ENCODE measurements at places on chromosomes 1 and 21. TPM values are rescaled to one million over a fixed set of nuclear protein-coding genes. Genes with fewer than 3 reads are reported as not detected.

Gene AK2
- 74.6 TPM for total RNA-seq

Gene SPRR2F
- total RNA-seq = not detected

Gene LYPD8
- not detected for total RNA-seq

Gene FCRL3
- not detected for total RNA-seq

Gene TCHHL1
- not detected for total RNA-seq

Gene EIF4G3
- 87.6 TPM for total RNA-seq

Gene ESRRG
- total RNA-seq = 3.8 TPM

Gene AZIN2
- total RNA-seq = 1.4 TPM

Data from endothelial cell (in vitro differentiated cells).